ENCODE measurements at places on chromosomes 16 and 17.
A peak's percentile ranks its signal among the peaks of the same experiment; 100 is the strongest.

DNA sequence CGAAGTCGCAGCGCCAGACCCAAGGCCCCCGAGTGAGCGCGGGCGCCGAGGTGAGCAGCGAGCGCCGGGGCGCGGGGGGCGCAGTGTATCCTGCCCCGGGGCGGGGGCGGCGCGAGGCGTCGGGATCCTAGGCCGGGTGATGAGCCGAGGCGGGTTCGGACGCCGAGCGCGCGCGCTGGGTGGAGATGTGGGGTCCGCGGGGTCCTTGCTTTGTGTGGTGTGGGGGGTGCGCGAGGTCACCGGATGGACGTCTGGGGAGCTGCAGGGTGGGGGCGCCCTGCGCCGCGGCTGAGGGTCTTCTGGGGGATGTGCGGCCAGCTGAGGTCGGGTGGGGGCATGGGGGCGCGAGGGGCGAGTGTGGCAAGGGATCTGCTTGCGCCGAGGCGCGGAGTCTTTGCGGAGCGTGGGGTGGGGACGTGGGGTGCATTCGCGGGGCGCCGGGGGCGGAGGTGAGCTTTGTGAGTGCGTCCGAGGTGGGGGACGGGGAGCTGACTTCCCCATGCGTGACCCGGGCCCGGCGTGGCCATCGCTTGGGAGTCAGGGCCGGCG, 560 bp downstream of the RAI1 start:
- peak; percentile 65 for DNase-seq

- peak; percentile 25 for DNase-seq
These were observed 30.4 kb downstream of the CFDP1 start for GRCh38 chr16:75402821-75403475.

GRCh38 chr16:76059186-76059585, 218.0 kb upstream of the CNTNAP4 start:
- DNase-seq: no peak

DNA sequence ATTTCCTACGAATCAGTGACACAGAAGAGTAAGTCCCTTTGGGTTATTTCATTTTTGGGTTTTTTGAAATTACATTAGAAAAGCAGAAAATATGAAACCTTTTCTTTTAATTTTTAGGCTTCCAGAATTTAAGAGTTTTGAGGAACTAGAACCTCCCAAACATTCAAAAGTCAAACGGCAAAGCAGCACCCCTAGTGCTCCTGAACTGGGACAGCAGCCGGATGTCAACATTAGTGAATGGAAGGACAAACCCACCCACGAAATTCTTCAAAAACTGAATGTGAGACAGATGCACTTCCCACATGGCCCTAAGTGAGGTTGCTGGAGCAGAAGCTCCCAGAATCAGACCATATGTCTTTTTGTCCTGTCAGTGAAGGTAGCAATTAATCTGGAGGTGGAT, 199.4 kb downstream of the PHKB start:
- DNase-seq: no peak

DNA sequence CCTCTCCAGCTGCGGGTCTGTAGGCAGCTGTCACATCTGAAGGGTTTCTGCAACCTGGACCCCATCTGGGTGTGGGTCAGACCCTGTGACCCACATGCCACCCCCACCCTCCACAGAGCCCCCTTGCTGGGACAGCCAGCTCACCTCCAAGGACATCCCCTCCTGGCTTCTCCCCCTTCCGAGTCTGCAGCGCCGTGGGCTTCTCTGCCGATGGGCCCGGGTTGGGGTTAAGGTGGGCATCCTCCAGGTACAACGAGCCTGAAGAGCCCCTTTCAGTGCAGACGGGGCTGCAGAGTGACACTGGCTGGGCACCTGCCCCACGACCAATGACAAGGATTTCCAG, 28.9 kb downstream of the OR1D5 start:
- no peak for DNase-seq

DNA sequence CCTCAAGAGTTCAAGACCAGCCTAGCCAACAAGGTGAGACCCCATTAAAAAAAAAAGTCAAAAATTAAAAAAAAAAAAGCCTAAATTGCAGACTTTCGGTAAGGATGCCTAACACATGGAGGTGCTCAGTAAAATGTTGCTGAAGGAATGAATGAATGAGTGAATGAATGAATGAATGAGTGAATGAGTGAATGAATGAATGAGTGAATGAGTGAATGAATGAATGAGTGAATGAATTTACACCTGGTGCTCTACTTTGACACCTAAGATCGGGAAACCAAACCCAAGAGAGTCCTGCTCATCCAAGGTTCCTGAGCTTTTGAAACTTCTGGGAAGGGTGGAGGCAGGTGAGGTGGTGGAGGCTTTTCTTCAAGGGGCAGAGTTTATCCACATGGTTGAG, 112.2 kb upstream of the LHX1 start:
- no peak for DNase-seq

DNA sequence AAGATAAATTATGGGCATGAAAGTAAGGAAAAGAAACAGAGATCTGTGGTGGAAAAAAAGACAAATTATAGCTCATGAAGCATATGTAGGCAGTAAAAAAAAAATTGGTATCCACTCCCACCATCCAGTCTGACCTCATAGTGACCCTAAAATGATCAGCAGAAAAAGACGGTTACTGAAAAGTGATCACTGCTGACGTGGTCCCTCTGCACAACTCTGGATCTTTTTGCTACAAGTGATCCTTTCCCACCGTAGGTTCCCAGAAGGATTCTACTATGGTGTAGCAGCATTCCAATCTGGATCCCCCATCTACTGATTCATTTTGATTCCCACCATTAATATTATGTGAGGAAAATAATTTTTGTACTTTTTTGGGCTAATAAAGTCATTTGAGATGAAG, 10.9 kb upstream of the CHST6 start:
- DNase-seq: no peak

DNA sequence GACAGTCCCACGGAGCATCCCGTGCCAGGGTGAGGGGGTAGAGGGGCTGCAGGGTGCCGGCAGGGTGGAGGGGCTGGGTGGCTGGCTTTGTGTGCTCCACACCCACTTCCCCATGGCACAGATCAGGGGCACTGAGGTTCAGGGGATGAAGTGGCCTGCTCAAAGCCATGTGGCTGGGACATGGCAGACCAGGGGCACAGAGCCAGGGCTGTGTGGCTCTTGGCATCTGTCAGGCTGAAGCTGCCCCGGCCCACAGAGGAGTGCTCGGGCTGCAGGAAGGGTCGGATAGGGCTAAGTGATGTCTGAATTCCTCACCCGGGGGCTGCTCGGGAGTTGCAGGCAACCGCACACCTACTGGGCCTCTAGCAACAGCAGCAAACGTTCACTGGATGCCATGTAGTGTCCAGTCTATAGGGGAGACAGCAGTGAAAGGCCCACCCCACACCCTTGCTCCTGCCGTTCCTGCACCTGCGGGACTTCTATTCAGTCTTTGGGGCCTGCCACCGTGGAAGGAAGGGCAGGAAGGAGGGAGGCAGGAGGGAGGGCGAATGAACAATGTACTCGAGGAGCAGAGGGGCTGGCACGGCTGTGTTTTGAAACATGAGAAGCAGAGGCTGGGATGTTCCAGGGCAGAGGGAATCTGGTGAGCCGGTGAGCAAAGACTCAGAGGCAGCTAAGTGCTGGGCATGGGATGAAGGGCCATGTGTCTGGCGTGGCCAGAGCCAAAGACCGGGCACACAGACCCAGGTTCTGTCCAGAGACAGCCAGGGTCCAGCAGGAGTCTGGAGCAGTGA, 15.1 kb downstream of the SLC5A10 start:
- no peak for DNase-seq

DNA sequence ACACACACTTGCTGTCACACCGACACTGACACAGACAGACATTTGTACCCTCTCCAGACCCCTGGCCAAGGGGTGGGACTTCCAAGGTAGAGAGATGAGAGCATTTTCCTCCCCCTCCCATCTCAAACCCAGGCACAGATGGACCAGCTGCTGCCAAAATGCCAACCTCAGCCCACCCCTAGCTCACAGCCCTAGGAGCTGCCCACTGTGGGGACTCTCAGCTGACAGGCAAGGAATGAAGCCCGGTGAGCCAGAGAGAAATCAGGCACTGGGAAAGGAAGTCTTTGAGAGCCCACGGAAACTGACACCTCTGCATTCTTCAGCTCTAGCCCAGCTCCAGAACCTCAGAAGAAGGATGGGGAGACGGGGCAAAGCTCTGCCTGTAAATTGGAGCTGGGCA, 2.8 kb downstream of the ETV4 start:
- no peak for DNase-seq

GRCh38 chr16:88048985-88049384, 97.8 kb downstream of the BANP start:
- DNase-seq: no peak

DNA sequence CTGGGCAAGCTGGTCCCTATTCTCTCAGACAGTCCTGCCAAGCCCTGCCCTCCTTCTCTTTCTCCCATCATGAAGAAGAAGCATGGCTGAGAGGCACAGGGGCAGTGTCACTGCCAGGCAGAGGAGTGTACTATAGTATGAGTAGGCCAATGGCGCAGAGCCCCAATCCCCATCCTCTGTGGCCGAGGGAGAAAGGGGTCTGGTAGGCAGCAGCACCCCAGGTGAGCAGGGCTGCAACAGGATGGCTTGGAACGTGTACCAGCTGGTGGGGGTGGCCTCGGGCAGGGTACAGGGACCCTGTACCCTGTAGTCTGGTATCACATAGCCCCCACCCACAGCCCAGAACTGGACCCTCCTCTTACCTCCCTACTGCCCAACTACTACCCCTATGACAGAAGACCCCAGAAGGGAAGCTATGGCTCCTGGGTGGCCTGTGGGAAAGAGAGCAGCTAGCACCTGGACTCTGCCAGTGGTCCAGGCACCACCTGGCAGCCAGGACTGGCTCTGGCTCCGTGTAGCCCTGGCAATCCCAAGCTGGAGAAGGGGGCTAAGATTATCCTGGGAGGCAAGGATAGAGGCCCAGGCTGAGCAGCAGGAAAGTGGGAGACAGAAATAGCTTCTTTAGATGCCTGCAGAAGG, 4.4 kb downstream of the SMARCD2 start:
- no peak for DNase-seq

- no peak for DNase-seq
These were observed 226.1 kb upstream of the AXIN2 start for GRCh38 chr17:65787503-65787902.

DNA sequence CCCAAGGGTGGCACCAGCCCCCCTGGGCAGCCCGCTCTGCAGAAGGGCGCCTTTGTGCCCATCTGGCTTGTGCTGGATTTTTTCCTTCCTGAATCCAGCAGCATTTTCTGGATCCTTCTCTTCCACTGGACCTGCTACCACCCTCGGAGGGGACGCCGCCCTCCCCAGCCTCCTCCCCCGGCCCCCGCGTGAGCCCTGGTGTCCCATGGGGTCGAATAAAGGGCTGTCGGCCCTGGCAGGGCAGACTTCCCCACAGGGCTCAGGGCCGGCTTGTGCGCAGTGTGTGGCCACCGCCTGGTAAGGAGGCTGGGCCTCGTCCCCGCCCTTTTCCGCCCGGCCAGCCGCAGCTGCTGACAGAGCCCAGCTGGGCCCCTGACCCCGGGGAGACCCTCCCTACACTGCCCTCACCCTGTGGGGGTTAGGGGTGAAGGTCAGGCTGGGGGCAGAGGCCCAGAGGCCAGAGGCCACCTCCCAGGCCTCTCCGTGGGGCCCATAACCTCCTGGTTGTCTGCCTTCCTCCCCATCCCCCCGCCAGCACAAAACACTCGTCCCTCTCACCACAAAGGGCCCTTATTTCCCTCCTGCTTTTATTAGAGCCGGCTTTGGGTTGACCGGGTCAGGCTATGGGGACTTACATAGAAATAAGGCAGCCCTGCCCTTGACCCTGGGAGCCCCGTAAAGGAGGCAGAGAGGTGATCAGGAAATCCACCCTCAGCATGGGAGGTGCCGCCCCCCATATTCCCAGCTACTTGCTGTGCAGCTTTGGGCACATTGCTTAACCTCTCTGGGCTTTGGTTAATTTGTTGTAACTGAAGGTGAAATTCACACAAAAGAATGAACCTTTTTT, 179.3 kb upstream of the CIBAR2 start:
- no peak for DNase-seq

Data from spinal cord (tissue), 10 donors.